ENCODE measurements at places on chromosomes 1 and 21.

GRCh38 chr21:33355996-33356395 lies 31.2 kb downstream of the IFNAR1 start:
- DNase-seq, result no peak

- DNase-seq, result peak; percentile 37
Measured at GRCh38 chr1:54884135-54884586, 2.8 kb downstream of the DHCR24 start.

DNA sequence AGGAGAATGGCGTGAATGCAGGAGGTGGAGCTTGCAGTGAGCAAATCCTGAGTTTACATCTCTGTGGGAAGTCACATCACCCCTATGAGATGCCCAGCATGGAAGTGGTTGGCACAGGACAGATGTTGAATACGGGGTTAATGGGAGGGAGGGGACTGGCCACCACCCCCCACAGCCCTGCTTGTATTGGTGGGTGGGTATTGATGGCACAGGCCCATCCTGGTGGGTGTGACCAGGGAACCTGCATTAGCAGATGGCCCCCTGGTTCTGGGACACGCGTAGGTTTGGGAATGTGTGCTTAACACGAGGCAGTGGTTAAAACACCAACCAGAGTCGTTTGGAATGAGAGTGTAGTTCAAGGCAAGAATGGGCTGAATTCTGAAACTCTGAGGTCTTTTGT lies 117.9 kb downstream of the PRDM2 start:
- DNase-seq, result no peak

GRCh38 chr1:64906447-64906846 lies 59.9 kb downstream of the JAK1 start:
- no peak for DNase-seq

All from EL (cell line).